ENCODE measurements at places on chromosomes 3 and 15.

DNA sequence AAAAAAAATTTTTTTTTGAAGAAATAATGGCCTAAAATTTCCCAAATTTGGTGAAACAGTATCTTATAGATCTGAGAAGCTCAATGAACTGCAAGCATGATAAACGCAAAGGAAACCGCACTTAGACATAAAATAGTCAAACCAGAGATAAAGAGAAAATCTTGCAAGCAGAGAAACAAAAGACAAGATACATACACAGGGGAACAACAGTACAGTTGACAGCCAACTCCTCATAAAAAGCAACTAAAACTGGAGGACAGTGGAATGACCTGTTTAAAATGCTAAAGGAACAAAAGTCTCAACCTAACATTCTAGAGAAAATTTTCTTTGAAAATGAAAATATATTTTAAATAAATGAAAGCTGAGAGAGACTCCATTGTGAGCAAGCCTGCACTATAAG, 107.5 kb downstream of the RASA2 start:
- DNase-seq = no peak

- DNase-seq = peak; percentile 83
These were observed 421 bp downstream of the BMF start for GRCh38 chr15:40108061-40108854.

GRCh38 chr15:56077081-56077480, 83.7 kb upstream of the NEDD4 start:
- DNase-seq = no peak

DNA sequence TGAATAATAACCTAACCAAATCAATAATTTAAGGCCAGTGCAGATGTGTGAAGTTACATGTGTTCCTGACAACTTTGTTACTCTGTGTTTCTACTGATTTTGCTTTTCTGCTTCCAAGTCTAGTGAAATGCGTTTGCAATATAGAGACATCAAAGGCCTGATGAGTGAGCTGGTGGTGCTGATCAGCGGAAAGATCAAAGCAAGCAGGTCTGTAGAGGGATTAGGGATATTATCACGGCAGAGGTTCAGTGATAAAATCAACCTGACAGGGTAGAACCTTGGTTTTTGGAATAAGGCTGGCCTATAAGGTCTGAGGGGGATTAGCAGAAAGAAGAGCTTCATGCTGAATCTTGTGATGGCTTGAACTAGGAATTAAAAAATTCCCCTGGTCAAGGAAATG, 111.7 kb downstream of the EDEM1 start:
- DNase-seq = no peak

DNA sequence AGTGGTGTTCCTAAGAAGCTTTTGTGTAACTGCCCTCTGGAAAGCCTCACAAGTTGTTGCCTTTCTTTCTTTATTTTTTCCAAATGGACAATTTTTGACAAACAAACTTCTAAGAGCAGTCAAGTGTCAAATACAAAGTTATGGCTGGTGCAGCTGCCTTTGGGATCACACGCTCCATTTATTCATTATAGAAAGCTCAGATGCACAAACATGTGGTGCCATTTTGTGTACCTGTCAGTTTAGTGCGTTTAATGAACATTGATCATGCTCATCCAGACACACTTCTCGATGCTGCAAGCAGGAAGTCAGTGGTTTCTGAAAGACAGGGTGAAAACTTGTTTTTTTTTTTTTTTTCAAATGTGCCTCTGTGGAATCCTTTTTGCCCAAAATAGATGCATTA, 324.5 kb downstream of the CNTN4 start:
- no peak for DNase-seq

- no peak for DNase-seq
These were observed 54.9 kb upstream of the CCR2 start for GRCh38 chr3:46298871-46299607.

All from right forelimb (tissue), 1 donor.